Stimulated activated CD4-positive, alpha-beta T cell treated with anti-CD3 and anti-CD28 coated beads, Interleukin-4, amount 100 ng/mL, for 48 hours (primary cell): ENCODE measurements at places on chromosomes 12 and 14.

DNA sequence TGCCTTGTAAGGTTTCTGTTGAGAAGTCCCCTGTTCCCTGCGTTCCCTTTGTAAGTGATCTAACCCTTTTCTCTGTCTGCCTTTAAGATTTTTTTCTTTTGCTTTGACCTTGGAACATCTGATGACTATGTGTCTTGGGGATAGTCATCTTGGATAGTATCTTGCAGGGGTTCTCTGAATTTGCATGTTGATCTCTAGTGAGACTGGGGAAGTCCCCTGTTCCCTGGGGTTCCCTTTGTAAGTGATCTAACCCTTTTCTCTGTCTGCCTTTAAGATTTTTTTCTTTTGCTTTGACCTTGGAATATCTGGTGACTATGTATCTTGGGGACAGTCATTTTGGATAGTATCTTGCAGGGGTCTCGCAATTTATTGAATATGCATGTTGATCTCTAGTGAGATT, 38.2 kb upstream of the TMX1 start:
- DNase-seq, result no peak

DNA sequence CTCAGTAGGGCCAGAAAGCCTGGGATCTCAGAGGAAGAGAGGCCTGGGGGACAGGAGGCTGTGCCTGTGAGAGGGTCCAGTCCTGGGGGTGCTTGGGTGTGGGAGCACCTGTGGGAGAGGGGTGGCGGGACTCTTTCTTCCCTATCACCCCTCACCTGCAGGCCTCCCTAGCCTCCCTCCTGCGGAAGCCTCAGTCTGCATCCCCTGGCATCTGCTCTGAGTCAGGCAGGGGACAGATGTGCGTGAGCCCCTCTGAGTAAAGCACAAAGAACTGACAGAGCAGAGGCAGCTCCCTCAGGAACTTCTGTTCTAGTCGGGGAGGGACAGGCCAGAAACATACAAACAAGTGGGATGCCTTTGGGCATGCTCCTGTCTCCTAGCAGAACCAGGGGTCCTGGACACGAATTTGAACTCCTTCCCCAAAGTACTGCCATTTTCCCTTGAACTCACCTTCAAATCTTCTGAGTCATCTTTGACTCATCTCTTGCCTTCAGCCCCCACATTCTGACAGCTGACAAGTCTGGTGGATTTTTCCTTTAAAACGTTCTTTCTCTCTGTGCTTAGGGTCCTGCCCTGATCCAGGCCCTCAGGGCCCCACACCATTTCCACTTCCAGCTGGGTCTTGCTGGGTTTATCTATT, 8.5 kb upstream of the HSP90AA1 start:
- no peak for DNase-seq

GRCh38 chr14:94126419-94126677, 3.1 kb downstream of the IFI27L2 start:
- DNase-seq, result no peak

DNA sequence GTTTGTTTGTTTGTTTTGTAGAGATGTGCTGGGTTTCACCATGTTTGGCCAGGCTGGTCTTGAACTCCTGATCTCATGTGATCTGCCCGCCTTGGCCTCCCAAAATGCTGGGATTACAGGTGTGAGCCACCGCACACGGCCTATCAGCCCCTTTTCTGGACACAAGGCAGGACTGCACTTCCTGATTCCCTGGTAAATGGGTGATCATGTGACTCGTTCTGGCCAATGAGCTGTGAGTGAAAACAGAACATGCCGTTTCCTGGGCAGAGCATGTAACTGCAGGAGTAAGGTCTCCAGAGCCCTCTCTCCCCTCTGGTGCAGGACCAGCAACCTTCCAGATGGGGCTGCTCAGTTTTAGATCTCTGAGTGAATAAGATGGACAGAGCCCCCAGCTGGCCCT, 92.7 kb downstream of the ITPK1 start:
- no peak for DNase-seq

DNA sequence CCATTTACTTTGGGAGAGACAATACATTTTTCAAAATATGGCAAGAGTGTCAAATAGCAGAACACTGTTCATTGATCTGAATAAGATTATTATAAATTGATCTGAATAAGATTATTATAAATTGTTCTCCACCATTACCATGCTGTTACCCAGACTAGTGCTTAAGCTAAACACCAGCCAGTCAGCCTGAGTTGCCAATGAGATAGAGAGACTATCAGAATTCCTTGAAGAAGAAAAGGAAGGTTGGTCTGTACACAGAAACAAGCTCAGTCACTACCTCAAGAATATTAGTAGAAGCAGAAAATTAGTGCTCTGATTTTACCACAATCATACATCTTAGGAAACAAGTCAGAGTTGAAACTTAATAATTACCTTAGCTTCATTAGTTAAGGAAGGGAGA, 469.8 kb downstream of the FOXG1 start:
- no peak for DNase-seq

- no peak for DNase-seq
These were observed 7.7 kb downstream of the RARG start for GRCh38 chr12:53224061-53224896.

- DNase-seq, result no peak
These were observed 15.1 kb downstream of the NUAK1 start for GRCh38 chr12:106123551-106124081.

DNA sequence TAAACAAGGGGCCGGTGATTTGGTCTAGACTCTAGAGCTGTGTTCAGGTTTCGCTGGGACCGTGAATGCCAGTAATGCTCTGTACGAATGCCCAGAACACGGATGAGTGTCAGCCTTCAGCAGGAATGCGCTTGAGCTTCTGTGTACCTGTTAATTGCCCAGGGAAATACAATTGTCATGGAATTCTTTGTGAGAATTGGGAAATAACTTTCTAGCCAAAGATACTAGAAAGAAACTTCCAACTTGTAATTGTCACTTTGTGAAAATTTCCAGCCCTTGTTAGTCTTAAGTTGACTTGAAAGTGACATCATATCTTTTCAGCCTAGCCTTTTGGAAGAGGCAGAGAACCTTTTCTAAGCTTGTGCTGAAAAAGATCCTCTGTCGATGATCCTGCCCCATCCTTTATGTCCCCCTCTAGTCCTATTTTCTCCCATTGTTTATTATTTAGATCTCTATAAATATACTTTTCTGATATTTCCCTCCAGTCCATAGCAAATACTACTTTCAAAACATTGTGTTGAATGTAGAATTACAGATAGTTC, 2.7 kb downstream of the CHST11 start:
- DNase-seq, result no peak
